ENCODE measurements at places on chromosomes 7 and 10.

DNA sequence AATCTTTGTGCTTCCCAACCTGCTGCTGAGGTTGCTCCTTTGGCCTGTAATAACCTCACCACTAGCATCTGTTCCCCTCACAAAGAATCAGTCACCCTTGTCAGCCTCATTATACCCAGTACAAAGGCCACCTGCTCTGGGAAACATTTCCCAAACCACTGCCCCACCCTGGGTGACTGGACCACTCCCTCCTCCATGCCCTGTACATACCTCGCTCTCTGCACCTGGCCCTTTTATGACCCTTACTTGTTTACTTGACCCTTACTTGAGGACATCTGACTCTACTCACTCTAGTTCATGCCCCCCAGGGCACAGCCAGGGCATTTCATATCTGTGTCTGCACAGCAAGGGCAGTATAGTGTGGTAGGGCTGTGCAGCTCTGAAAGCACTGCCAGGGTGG is 21.4 kb upstream of the AOC1 start:
- DNase-seq: no peak

- DNase-seq: no peak
These were observed 194.4 kb downstream of the CCSER2 start for GRCh38 chr10:84522612-84523462.

- DNase-seq: no peak
These were observed 105.8 kb downstream of the EXOC4 start for GRCh38 chr7:133358708-133359107.

DNA sequence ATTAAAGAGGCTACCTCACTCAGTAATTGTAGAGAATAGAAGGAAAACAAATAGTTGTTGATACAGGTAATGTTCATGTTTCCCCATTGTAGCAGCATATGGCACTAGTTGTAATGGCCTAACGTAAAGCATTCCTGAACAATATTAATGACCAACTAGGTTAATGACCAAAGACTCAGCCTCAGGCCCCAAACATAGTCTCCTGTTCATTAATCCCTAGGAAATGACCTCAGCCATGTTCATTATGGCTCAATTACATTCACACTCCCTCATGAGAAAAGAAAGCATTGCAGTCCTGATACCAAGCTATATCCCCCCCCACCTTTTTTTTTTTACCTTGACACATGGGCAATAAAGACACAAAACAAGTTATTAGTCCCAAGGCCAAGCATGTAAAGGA is 12.7 kb downstream of the FRMD4A start:
- DNase-seq: no peak

GRCh38 chr10:4581929-4582328 is 244.1 kb upstream of the AKR1E2 start:
- DNase-seq: no peak

GRCh38 chr10:122121059-122121458 is 132.1 kb downstream of the TACC2 start:
- DNase-seq: no peak

DNA sequence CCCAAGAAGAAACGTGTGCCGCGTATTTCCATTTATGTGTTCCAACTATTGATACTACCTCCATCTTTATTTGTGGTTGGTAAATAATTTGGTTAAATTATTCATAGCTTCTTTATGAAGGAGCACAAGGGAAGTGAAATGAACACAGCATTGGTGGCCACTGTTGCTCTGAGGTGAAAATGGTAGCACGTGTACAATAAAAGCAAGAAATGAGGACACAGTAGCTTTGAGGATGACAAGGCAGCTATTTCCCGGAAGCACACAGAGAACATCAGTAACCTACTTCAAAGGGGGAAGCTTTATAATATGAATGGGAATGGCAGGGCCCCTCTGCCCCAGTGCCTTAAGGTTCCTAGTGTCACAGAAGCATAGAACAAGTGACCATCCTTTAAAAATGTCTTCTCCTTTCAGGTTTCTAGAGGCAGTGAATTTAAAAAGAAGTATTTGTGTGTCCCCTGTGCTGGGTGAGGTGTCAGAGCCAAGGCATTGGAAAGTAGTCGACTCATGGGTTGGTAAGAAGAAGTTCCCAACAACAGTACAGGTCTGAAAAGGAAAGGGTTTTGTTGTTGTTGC is 78.8 kb downstream of the SGMS1 start:
- no peak for DNase-seq

GRCh38 chr7:65946904-65947303 is 35.1 kb downstream of the GUSB start:
- no peak for DNase-seq

- DNase-seq: no peak
These were observed 28.0 kb downstream of the TMEM120A start for GRCh38 chr7:75966190-75966961.

- DNase-seq: no peak
These were observed 991 bp upstream of the FAM204A start for GRCh38 chr10:118343115-118343514.

DNA sequence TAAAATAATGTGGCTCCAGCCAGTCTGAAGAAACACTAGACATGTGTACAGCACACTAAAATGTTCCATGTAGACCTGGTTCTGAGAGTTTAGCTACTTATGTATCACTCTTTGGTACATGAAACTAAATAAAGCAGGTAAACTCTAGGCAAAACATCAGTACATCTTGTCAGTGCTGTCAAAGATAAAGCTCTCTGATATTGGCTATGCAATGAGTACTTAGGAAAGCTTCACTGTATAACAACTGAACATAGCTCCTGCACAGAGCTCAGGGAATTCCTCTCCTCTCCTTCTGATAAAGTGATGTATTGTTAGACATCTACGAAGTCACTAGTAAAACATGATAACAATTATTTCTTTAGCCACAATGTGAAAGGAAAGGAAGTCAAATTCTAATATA is 3.5 kb downstream of the LRRN3 start:
- DNase-seq: no peak

GRCh38 chr10:5560142-5560816 is 35.5 kb downstream of the CALML3 start:
- no peak for DNase-seq

DNA sequence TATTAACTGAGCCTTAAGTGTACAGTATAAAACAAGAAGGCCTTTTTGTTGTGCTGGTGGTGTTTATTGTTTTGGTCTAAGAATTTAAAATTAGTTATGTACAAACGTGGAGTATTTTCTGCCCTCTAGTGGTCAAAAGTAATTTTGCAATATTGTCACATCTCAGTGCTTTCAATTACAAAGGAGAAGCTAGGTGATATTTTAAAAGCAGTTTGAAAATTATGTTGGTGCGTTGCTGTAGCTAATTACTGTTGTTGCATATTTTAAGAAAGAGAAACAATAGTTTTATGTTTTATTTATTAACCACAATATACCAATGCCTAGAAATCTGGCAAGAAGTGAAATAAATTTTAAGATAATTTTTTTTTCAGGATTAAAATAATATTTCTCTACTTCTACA is 11.4 kb downstream of the NPVF start:
- DNase-seq: peak; percentile 38

- no peak for DNase-seq
These were observed 82.9 kb upstream of the AFAP1L2 start for GRCh38 chr10:114486938-114487814.

- DNase-seq: no peak
These were observed 127.6 kb downstream of the WDR11 start for GRCh38 chr10:120978589-120979252.

DNA sequence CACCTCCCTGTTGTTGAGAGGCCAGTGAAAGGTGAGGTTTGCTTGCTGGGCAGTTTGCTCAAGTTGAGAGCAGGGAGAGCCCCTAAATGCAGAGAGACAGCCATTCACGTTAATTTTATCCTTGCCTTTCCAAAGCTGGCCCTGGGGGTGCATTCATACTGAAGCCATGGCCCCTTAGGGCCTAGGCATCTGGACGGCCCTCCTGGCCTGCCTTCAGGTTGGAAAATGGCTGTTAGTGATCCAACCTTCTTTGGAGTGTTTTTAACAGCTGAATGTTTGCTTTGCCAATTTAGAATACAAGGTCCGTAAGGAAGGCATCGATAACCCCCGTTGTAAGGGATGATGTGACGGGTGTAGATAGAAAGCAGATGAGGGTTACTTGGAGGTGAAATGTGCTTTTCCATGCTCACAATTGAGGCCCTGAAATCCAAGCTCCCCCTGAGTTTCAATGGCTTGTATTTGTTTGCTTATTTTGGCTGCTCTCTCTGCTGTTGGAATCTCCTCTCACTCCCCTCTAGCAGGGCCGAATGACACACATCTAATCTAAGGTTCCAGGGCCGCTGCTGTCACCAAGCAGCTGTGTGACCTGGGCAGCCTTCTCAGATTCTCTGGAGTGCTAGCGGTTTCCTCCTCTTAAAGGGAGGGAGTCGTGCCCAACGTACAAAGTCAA is 171.6 kb upstream of the MKI67 start:
- no peak for DNase-seq

DNA sequence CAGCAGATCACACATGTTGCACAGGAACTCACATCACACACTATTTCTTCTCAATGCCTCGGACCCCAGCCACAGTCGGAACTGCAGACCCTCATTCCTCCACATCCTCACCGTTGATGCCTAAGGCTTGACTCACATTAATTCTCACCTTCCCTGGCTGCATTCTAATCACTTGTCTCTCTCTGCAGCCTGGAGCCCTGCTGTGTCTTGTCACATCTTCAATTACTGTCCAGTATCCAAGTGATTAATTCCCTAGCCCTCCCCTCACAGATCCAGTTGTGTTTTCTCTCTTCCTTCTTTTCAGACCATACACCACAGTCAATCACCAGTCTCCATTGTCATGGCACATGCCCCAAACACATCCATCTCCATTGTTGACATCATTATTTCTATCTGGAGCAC is 592.4 kb upstream of the IGFBP3 start:
- no peak for DNase-seq

DNA sequence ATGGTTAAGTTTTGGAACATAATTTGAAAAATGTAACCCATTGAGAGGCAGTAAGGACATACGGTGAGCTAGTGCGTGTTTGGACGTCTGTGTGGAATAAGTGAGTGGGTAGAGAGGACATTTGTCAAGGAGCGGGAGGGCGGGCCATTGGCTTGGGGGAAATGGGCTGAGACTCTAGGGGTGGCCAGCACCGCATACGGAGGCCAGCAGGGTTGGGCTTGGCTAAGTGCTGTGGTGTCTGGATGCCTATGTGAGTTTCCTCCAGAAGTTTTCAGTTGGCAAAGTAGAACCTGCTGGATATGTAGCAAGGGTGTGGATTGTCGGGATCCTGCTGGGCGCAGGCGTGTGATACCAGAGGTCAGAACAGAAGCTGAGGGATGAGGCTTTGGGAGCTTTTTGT is 103.0 kb downstream of the TCF7L2 start:
- DNase-seq: no peak

GRCh38 chr10:27628621-27629020 is 117.0 kb downstream of the MKX start:
- no peak for DNase-seq

- DNase-seq: no peak
These were observed 216.5 kb upstream of the MKLN1 start for GRCh38 chr7:131111081-131111576.

GRCh38 chr7:104530251-104530650 is 201.8 kb downstream of the LHFPL3 start:
- DNase-seq: no peak

- no peak for DNase-seq
These were observed 15.5 kb downstream of the LOXL4 start for GRCh38 chr10:98252464-98252863.

GRCh38 chr7:130091999-130092398 is 21.7 kb downstream of the KLHDC10 start:
- DNase-seq: no peak

DNA sequence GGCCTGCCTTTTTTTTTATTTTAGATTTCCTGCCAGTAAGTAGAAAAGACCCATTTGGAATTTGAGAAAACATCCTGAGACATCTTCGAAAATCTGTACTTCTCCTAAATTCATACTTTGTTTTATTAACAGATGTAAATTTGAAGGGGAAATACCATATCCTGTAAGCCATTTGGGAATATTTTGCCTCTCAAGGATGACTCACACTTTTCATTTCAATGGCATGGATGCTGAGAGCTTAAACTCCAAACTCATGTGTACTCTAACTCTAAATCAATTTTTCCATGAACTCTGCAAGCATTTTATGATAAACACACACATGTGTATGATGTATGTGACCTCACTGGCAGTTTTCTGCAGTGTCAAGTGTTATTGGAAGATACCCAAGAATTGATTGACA is 89.0 kb downstream of the SEMA3A start:
- no peak for DNase-seq

DNA sequence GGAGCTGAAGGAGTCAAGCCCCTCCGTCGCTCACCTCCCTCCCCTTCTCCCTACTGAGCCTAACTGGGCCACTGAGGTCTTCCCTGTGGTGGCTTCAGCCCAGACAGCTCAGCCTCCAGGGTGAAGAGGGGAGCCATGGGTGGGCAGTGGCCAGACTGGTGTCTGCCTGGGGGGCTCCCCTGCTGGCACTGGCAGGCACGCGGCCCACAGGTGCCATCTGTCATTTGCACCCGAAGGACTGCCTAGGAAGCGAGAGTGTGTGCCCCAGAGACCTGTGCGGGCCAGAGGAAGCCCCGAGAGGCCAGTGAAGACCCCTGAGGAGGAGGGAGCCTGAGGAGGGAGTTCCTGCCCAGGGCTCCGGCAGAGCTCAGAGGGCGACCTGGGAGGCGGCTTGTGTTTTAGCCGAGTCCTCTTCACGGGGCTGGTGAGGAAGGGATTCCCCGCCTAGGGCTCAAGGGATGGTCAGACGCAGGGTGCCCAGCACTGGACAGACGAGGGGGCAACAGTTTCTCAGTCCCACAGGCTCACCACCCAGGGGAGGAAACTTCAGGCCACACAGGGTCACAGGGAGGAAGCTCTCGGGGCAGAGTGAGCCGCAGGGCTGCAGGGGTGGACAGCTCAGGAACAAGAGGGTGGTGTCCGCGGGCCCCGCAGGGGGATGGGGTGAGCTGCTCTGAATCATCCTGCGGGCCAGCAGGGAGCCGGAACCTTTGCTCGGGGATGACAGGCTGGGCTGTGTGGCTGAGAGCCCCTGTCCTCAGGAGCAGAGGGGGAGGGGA is 76.2 kb upstream of the PPP2R2D start:
- DNase-seq: no peak

DNA sequence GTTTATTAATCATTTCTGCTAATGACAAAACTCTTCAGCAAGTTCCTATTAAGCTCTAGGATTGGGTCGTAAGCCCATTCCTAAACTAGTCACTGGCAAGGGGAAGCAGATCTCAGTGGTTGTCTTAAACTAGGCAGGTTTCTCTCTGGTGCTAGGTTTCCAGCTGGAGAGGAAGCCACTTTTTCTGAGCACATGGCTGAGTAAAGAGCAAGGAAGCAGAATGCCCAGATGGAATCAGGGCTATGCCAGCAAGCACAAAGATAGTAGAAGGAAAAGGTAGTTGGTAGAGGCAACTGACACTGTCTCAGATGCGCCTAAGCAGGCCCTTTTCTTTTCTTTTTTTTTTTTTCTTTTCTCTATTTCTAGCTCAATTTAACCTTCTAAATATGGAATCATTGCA is 224.9 kb downstream of the EXOC4 start:
- no peak for DNase-seq

GRCh38 chr10:24360282-24361127 is 151.6 kb downstream of the KIAA1217 start:
- peak; percentile 57 for DNase-seq
